NCI-H1417 treated with DMSO at 0.1 percent for 48 hours (cell line): ENCODE measurements at places on chromosomes 7 and 10.

- DNase-seq, result no peak
Observed at GRCh38 chr7:3712841-3713240, 411.8 kb downstream of the SDK1 start.

- no peak for DNase-seq
Observed at GRCh38 chr10:49398000-49398861, 2.3 kb upstream of the DRGX start.

DNA sequence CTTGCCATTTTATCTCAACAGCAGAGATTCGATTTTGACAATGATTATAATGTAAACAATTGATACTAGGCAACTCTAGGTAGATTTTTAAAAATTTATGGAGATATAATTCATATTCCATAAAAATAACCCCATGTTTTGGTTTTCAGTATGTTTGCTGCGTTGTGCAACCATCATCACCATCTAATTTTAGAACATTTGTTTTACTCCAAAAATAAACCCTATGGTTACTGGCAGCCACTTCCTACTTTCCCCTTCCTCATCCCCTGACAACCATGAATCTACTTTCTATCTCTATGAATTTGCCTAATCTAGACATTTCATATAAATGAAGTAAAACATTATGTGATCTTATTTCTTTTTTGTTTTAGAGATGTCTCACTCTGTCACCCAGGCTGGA lies 401.9 kb downstream of the THSD7A start:
- DNase-seq, result no peak

- no peak for DNase-seq
Observed at GRCh38 chr7:9937944-9938631, 1035.6 kb upstream of the PHF14 start.

- DNase-seq, result no peak
Observed at GRCh38 chr10:1036341-1036791, 10.7 kb upstream of the IDI2 start.

- no peak for DNase-seq
Observed at GRCh38 chr7:114419441-114420272, 5.0 kb downstream of the FOXP2 start.

DNA sequence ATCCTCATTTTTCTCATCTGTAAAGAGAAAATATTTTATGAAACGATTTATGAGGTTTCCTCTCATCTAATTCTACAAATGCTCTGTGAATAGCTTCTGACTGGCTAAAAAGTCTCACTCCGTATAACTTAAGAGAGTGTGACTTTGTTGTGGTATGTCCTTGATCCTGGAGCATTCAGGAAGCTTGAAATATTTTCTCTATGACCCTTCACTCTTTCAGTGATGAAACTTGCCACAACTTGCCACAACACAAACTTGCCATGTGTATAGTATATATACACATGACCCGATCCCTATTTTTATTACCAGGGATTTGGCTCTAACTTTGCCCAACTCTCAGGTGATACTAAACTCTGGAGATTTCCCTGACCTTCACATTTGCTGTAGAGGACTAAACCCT lies 74.1 kb downstream of the TES start:
- no peak for DNase-seq

DNA sequence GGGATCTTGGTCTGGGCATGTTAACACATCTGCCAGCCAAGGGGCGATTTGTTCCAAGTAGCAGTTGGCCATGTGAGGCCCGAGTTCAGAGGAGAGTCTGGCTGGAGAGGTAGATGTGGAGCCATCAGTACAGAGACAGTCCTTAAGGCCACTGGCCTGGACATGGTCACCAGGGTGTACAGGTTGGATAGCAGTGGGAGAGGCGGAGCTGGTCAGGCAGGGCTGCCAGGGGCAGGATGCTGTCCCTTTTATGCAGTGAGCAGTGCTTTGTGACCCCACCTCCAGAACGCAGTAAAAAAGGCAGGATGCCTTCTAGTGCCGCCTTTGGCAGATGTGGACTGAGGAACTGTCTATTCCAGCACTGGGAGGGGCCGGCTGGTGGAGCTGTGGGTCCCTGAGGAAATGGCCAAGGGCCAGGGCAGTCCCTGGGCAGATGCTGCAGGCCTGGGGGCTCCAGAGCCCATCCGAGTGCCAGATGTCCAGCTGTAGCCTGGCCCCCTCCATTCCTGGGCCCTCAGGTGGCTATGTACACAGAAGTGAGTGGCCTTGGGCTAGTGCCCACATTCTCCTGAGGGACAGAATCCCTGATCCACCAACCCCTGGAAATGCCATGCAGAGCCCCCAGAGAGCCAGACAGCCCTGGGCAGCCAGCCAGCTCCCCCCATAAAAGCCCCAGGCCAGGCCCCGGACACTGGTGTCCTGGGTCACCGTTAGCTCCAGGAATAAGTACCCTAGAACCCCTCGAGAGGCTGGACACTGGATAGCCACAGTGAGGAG lies 17.2 kb upstream of the MYL7 start:
- no peak for DNase-seq
